ENCODE measurements at places on chromosomes 1 and 21.

DNA sequence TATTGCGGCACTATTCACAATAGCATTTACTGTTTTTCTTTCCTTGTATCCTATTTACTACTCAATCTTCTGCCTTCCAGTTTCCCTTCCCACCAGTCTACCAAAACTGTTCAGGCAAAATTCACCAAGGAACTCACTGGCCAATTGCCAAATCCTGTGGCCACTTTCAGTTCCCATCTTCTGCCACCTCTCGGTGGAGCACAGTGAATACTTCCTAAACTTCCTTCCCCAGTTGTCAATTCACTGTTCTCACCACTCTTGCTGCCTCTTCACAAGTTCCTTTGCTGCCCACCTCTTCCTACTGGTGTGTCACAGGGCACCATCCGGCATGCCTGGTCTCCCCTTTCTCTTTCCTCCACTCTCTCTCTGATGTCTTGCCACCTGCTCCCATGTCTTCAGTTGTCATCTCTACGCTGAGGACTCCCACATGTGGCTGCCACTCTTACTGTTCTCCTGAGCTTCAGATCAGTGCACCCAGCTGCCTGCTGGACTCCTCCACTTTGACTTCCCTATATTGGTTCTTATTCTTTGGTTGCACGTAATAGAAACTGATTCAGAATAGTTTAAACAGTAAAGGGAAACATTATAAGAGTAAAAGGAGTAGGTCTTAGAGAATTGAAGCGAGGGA is 114.4 kb downstream of the PIK3R3 start:
- no peak for DNase-seq

GRCh38 chr1:205187420-205187819 is 24.1 kb downstream of the DSTYK start:
- DNase-seq, result no peak

DNA sequence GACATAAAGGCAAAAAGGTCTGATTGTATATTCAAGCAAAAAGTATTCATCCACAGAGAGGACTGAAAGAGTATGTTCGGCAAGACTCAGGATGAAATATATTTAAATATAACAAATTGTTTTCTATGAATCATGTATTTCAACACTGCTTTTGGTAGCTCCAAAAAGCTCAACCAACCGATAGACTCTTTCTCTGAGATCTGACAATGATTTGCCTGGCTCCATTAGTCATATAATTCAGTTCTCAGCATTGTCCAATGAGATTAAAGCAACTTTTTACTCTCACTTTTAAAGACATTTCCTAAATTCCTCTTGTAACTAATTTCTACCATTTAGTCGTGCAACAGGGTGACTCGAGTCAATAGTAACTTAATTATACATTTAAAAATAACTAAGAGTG is 319.1 kb upstream of the GREM2 start:
- DNase-seq, result no peak

- DNase-seq, result no peak
Observed at GRCh38 chr1:106173101-106173500, 883.4 kb upstream of the PRMT6 start.

DNA sequence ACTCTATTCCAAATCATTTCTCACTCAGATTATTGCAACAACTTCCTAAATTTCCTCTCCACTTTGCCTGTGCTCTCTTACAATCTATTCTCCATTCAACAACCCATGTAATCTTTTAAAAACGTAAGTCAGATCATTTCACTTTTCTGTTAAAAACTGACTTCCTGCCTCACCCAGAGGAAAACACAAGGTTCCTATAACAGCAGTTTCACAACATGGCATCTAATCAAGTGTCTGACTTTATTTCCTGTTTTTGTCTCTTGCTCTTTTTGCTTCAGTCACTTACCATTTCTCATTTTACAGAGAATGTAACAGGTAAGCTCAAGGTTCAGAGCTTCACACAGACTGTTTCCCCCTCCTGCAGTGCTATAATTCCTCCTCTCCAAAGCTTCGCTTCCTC is 560.7 kb downstream of the LRRIQ3 start:
- DNase-seq, result no peak

DNA sequence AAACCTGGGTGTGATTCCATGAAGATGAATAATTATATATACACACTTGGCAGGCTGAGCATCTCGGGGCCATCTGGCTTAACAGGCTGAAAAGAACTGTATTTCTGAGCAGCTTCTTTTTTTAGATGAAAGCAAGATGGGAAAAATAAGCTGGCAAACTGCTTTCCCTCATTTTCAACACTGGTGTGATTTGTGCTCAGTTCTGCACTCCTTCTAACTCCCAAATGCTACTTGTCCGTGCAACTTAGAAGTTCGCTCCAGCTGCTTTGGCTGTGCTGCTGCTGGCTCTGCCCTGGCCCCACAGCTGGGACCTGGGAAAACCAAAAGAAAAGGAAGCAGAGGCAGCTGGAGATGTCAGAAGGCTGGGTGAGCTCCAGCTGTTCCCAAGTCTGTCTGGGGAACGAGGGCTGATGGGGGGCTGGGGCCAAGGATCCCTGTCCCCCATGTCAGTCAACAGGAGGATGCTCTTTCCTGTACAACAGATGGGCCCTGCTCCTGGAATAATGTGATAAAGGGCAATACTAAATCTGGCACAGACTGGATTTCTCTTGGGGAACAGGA is 44.9 kb downstream of the PAFAH2 start:
- DNase-seq, result no peak

DNA sequence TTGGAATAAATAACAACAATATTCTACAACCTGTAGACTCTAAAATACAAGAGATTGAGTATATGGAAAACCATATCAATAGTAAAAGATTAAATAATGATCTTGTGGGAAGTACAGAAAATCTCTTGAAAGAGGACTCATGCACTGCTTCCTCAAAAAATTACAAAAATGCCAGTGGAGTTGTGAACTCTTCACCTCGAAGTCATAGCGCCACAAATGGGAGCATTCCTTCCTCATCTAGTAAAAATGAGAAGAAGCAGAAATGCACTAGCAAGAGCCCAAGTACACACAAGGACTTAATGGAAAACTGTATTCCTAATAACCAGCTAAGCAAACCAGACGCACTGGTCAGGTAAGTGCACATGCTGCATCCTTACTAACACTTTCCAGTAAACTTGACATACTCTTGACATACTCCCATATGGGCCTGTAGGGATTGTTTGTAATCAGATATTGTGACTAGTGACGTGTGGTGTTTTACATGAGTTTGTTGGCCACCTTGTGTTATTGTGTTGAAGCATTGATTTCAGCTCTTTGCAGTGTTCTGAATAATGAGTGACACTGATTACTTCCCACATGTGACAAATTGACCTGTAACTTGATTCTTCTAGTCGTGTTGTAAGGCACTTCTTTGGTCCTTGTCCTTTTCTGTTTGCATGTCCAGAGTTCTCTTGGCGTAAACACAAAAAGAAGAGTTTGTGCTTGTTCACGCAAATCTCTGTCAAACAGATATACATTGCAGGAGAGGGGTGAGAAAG is 28.0 kb downstream of the MACO1 start:
- DNase-seq, result no peak

DNA sequence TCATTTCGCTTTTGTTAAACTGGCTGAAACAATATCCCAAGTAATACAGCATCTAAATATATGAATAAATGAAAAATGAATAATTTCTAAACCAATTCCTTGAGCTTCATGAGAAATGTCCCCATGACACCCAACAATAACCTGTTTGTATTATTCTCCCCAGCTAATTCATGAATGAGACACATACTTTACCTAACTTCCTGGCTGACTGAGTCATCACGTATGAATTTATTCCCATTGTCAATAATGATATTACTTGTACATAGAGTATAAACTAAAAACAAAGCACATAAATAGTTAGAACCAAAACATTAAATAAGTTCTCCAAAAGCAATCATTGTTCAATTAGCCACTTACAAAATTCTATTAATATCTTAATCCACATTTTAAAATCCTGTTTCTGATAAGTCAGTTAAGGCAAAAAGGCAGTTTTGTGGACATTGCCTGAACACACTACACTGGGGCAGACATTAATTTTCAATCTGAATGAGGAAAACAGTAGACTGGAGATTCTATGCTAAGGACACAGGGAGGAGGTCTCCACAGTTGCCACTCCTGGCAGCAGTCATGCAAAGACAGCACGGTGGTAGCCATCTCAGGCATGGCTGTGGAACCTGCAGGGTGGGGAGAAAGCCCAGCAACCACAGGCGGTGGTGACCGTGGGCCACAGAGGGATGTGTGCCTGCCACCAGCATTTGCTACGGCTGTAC is 48.2 kb downstream of the SLC9C2 start:
- no peak for DNase-seq

GRCh38 chr21:31629972-31630711 is 29.4 kb upstream of the SOD1 start:
- peak; percentile 68 for DNase-seq

- no peak for DNase-seq
Observed at GRCh38 chr1:40817791-40818263, 34.2 kb downstream of the KCNQ4 start.

GRCh38 chr1:60765204-60765603 is 317.2 kb upstream of the NFIA start:
- DNase-seq, result no peak

- no peak for DNase-seq
Observed at GRCh38 chr1:154431586-154432373, 26.6 kb downstream of the IL6R start.

DNA sequence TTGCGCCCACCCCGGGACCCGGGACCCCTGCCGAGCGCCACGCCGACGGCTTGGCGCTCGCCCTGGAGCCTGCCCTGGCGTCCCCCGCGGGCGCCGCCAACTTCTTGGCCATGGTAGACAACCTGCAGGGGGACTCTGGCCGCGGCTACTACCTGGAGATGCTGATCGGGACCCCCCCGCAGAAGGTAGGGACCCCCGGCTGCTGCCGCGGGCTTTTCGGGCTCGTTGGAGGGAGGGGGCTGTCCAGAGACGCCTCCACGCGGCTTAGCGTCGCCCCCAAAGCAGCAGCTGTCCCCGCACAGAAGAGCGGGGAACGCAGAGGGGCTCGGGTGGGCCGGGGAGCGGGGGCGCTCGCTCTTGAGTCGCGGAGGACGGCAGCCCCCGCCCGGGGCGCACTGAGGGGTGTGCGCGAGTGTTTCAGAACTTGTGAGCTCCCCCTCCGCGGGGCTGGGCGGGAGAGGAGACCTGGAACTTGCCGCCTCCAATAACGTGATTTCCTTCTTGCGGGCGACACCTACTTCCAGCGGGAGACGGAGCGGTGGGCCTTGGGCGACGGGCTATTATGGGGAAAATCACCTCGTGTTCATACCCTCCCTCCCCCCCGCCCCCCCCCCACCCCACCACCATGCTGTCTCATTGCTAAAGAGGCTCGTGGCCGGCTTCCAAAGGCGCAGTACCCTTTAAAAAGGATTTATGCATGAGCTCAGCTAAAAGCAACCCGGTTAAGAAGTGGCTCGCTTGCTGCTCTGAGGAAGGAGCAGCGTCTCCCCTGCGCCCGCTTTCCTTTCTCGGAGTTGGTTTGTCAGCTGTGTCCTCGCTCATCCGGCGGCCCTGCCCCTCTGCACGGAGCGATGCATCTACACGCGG is 664 bp downstream of the BACE2 start:
- peak; percentile 56 for DNase-seq

GRCh38 chr21:41698071-41698470 is 68.8 kb downstream of the RIPK4 start:
- no peak for DNase-seq

- DNase-seq, result no peak
Observed at GRCh38 chr21:19640964-19641363, 1237.4 kb upstream of the TMPRSS15 start.

DNA sequence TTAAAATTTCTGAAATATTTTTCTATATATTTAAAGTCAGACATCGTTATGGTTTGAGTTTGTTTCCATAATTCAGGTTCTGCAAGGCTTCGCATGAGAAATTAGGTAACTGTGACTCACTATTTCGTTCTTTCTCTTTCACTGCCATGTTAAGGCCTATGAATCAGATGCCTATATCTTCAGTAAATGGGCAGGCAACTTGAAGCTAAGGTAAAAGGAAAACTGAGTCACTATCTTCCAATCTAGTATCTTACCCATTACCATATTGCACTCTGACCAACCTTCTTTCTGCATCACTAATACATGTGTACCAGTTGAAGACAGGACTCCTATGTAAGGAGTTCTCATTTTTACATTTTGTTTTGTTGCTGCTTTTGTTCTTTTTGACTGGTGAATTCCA is 37.8 kb downstream of the PYHIN1 start:
- no peak for DNase-seq

DNA sequence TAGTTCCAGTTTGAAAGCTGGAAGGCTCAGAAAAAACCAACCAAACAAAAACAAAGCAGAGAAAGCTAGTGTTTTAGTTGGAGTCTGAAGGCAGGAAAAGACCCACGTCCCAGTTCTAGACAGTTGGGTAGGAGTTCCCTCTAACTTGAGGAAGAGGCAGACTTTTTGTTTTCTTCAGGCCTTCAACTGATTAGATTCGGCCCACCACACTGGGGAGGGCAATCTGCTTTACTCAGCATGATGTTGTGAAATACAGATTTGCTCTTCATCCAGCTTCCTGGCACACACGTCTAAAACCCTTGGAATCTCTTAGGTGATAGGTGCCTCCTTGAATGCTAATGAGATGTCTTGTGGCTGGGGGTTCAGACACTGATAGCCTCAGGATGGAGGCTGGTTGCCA is 49.1 kb upstream of the CSF3R start:
- DNase-seq, result no peak

DNA sequence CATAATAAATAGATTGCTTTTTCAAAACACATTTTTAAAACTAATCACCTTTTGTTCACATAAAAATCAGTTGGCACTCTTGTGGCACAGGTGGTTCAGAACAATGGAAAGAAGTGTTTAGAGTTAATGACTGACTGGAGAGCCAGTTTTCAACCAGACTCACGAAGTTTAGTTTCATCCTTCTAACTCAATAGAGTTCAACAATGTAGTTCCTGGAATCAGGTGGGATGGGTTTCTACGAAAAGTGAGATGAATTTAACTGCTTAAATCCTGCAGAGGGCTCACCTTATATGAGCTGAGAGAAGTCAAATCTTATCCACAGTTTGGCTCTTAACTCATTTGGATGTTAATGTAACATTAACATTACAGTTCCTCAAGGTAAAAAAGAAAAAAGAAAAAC is 116.5 kb downstream of the SMYD2 start:
- no peak for DNase-seq

- no peak for DNase-seq
Observed at GRCh38 chr1:184959626-184960025, 14.7 kb downstream of the NIBAN1 start.

GRCh38 chr1:223038288-223039006 is 104.6 kb downstream of the TLR5 start:
- DNase-seq, result no peak

DNA sequence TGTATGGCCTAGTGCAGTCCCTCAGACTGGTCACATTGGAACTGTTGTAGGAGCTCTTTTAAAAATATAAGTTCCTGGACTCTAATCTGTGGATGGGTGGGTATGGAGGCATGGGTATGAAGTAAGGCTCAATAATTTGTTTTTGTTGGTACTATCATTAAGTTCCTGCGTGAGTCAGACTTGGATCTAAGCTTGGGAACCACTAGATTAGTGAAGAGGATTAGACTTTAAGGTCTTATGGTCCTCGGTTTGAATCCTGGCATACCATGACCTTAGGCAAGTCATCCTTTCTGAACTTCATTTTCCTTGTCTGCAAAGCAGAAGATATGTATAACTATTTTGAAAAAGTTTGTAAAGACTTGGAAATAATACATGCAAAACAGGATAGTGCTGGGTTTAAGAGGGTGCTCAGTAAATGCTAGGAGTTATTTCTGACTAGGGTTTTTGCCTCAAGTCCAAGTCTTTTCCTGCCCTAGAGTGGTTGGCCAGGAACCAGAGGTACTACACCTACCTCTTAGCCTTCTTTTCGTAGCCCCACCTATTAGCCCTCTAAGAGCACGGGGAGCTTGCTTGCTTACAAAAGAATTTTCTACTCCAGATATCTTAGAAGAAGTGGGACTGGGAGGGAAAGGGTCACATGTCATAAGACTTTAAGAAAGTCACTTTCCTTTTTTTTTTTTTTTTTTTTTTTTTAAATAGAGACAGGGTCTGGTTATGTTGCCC is 38.6 kb upstream of the METTL18 start:
- no peak for DNase-seq
